ENCODE measurements at places on chromosomes 16 and 17.

DNA sequence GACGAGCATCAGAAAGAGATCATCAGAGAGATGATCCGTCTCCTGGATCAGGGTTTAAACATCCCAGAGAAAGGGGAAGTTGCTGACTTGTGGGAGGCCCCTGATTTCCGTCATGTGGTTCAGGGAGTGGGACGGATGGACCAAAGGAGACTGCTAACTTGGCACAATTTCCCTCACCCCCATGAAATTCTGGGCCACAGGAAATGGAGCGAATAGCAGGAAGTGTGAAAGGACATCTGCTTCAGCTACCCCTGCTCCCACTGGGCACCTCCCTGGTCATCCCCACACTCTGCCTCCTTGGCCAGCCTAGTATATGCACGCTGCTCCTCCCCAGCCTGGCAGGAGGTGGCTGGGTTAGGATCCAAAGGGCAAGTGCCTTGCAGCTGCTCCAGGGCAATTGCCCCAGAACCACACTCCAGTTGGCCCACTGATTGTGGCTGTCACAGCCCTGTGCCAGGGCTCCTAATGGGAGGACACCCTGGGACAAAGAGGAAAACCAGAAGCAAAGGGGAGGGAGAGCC is 1.3 kb downstream of the ARRB2 start:
- DNase-seq = no peak

- DNase-seq = no peak
These were observed 1.1 kb downstream of the PRSS41 start for GRCh38 chr16:2799205-2799858.

GRCh38 chr16:14529010-14529669 is 100.9 kb downstream of the PARN start:
- peak; percentile 16 for DNase-seq

DNA sequence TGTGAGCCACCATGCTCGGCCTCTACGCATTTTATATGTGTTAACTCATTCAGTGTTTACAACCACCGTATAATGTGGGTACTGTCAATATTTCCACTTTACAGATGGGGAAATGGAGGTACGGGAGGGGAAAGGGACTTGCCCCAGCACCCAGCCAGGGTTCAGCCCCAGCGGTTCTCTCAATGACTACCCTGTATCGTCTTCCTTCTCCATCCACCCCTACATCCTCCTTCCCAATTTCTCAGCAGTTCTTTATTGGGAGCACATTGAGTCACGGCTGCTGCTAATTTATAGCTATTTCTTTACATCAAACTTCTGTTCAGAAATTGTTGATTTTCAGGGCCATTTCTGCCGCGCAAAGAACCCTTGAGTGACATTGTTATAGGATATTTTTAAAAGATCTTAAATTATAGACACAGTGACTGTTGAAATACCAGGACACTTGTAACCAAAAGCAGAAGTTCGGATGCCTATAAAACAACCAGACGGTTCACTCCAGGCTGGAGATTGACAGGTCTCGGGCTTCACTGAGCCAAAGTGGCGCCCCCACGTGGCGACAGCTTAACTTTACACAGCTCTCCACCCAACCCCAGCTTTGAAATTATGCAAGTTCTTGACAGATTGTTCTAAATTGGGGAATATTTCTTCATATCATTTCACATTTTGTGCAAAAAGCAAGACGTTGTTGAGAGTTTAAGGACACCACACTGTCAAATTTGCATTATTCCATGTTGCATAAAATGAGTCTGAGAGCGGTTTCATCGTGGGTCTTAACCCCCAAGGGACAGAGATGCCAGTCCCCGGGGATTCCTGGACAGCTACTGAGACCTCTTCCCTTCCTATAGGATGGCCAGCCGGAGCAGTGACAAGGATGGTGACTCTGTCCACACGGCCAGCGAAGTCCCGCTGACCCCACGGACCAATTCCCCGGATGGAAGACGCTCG is 11.8 kb downstream of the SYT17 start:
- no peak for DNase-seq

GRCh38 chr17:43554857-43555256 is 8.7 kb upstream of the ETV4 start:
- no peak for DNase-seq

- DNase-seq = no peak
These were observed 142.3 kb downstream of the PMP22 start for GRCh38 chr17:15122857-15123256.

DNA sequence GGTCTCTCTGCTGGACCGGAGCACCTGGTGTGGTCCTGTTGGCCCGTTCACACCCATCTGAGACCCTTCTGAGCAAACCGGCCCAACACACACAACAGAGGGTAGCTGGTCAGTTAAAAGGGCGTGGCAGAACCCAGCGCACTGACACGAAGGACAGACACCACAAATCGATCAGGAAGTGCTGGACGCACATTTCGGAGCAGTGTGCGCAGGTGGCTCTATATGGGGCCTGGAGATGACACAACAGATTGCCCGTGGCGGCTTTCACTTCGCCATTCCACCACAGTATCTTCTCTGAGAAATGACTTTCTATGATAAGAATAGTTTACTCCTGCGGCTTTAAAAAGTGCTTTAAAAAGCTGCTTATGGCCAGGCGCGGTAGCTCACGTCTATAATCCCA is 12.5 kb downstream of the CCDC57 start:
- DNase-seq = no peak

DNA sequence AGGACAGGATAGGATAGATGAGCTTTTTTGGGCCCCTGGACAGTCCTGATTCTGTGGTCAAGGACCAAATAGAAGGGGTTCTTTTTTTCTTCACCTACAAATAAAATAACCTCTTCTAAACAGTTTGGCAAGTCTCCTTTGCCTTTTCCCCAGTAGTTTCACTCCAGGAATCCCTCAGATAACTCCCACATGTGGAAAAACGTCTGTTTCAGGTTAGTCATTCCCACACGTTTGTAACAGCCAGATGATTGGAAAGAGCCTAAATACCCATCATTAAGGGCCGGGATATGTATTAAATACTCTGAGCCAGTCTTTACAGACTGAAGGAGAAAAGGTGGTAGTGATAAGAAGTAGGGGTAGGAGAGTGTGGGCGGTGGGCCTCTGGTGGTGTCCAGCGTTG is 58.3 kb downstream of the PLD6 start:
- no peak for DNase-seq

DNA sequence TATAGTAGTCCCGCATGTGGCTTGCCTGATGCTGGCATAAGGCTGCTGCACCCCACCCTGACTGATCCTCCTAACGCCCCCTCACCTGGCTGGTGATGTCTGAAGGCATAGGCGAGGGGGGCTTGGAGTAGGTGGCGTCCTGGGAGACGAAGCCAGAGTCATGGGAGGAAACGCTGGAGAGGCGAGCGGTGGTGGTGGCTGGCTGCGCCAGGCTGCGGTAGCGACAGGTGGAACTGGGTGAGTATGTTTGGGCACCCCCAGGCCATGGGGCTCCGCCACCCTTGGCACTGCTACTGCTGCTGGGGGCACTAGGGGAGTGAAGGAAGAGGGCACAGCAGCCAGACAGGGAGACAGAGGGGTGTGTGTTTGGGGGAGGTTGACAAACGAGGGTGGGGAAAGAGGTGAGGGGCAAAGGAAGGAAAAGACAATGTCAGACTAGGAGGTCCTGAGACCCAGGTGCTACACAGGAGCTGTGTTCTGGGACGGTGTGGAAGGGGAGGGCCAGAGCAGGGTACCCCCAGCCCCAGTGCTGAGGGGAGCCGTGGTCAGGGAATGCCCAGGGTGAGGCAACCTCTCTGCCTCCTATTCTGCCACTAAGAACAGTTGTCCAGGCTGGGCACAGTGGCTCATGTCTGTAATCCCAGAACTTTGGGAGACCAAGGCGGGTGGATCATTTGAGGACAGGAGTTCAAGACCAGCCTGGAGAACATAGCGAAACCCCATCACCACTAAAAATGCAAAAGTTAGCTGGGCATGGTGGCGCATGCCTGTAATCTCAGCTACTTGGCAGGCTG is 11.4 kb downstream of the MTSS2 start:
- DNase-seq = no peak

- DNase-seq = no peak
These were observed 6.0 kb upstream of the GRB2 start for GRCh38 chr17:75411328-75412067.

- no peak for DNase-seq
These were observed 6.7 kb downstream of the NUPR1 start for GRCh38 chr16:28531777-28532744.

DNA sequence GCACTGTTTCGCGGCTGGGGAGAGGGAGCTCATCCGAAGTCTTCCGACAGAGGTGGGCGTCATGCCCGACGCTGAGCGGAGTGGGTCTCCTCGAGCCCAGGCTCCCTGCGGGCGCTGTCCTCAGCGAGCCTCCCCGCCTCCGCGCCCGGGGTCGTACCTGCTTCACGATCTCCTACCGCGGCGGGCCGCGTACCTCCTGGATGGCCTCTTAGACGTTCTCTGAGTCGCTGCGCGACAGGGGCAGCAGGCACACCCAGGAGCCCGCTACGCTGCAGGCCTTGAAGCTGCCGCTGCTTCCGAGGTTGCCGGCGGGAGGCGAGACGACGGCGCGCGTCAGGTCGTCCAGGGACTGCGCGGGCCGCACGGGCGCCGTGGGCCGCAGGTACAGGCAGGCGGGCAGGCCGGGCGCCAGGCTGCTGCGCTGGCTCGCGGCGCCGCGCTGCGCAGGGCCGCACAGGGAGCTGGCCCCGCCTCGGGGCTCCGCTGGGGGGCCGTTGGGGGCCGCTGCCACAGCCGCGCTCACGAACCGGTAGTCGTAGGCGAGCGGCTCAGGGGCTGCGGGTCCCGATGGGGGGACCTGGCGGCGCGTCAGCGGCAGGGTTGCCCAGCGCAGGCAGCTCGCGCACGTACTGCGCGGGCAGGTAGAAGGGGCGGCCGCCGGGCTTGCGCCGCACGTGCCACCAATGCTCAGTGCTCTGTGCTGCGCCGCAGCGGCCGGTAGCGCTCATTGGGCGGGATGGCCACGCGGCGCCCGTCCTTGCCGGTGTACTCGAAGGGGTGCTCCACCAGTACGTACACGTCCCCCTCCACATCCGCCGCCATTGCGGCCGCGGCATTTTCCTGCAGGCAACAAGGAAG is 116.4 kb upstream of the SMURF2 start:
- DNase-seq = no peak

DNA sequence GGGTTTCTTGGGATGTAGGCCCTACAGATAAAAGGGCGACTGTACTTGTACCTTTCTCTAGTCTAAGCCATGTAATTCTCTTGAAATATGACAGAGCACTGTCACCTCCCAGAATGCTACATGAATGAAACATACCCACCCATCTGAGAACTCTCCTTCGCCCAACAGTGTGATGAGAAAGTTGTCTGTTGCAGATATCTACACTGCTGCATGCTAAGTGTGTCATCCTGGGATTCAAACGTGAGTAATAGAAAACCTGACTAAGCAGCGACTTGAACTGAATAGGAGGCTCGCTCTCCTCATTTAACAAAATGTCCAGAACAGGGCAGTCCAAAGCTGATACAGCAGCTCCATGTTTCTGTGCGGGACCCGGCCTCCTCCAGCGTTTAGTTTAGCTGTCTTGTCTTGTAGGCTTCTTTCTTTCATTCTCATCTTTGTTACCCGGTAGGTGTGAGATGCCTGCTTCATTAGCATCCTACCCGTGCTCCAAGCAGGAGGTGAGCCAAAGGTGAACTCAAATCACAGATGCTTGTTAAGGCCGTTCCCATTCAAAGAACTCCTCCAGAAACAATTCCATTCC is 211.9 kb downstream of the PRKCA start:
- DNase-seq = no peak

DNA sequence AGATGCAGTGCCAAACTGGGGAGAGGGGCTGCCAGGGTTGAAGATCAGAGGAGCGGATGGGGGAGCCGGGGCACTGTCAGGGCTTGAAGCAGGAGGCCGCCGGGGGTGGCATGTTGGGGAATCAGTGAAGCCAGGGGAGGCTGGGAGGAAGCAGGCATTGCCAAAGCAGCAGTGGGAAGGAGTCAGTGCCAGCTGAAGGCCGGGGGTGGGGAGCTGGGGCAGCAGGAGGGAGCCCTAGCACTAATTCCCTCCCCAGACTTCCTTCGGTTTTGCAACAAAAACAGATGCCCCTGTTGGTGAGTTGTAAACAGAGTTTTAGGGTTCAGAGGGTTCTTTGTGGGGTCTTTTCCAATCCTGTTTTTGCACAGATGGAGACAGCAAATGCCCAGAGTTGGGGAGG is 10.9 kb upstream of the TAC4 start:
- no peak for DNase-seq

DNA sequence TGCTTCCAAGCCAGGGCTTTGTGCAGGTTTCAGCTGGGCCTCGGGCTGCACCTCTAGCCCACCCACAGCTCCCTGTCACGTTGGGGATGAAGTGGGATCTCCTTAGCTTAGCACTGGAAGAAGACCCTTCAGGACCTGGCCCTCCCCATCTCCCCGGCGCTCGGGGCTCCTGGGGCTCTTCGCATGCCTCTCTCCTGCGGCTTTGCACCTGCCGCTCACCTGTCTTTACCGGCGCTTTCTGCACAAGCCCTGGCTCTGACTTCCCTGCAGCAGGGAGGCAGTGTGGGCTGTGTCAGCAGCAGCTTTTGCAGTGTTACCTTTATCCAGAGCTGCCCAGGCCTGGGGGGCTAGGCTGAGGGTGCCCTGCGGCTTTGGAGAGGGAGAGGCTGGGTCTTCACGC is 52.3 kb downstream of the NT5M start:
- DNase-seq = no peak

- no peak for DNase-seq
These were observed 170.8 kb upstream of the RBFOX1 start for GRCh38 chr16:7161891-7162290.

DNA sequence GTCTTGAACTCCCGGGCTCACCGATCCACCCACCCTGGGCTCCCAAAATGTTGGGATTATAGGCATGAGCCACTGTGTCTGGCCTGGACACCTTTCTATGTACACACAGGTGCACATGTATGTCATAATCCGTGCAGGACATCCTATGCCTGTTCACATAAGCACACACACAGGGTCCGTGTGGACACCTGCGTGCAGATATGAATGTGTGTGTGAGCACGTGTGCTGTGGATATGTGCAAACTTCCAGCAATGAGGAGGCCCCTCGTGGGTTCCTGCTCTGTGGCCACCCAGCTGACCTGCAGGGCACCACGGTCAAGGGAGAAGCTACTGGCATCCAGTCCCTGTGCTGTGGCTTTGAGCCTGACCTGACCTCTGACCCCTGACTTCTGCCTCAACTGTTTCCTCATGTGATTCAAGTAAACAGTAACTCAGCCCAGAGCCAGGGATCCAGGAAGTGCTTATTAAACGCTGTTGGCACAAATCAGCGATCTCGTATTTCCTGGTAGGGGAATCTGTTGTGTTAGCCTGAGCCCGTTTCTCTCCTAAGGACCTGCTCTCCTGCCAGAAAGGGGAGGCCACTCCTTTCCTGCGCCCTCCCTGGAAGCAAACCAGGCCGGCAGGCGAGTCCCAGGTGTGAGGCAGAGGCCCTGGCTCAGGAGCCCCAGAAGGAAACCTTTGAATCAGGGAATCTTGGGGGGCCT is 6.5 kb downstream of the CPNE7 start:
- DNase-seq = no peak

- DNase-seq = no peak
These were observed 6.0 kb downstream of the HSDL1 start for GRCh38 chr16:84138824-84139627.

GRCh38 chr17:8934346-8934745 is 31.2 kb downstream of the PIK3R5 start:
- DNase-seq = no peak

GRCh38 chr16:4566144-4566543 is 10.0 kb downstream of the C16orf96 start:
- no peak for DNase-seq

Measured in stimulated activated CD8-positive, alpha-beta memory T cell treated with anti-CD3 and anti-CD28 coated beads, Interleukin-2, amount 100 ng/mL, for 1 hour (primary cell).